Stimulated activated CD4-positive, alpha-beta T cell treated with anti-CD3 and anti-CD28 coated beads, Interleukin-1b, Interleukin-23, amount 100 ng/mL, for 1 hour (primary cell): ENCODE measurements at places on chromosomes 6 and 20.

DNA sequence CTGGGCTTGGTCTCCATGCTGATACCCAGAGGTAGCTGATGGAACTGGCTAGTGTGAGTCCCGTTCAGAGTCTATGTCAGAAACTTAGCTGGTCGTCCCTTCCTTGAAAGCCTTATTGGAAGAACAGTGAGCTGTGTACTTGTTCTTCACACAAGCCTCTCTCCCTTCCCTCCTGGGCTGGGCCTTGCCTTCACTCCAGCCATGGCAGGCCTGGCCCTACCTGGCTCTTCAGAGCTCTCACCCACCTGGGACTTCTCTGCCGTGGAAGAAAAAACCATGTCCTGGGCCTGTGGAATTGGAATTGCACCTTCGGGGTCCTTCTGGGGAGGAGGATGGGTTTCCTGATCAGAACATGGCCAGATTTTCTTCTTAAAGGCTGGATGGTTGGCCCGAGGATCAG, 20.3 kb upstream of the ZNF831 start:
- DNase-seq: no peak

GRCh38 chr6:98041921-98042320, 758.9 kb upstream of the MMS22L start:
- no peak for DNase-seq

DNA sequence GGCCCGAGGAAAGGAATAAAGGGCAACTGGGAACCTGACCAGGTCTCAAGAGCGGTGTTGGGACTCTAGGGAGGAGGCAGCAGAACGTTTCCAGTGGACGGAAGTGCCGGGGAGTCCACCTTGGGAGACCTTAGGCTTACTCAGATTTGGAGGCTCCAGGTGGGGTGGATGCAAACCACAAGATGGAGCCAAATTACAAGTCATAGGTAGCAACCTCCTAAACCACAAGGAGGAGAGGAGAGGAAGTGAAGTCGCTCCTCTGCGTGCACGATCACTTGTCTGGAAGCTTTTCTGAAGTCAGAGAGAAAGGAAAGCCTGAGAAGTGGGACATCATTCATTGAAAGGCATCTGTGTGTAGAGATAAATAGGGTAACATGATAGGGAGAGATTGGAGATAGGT, 9.3 kb downstream of the HLA-DOA start:
- no peak for DNase-seq

GRCh38 chr6:154487367-154488247, 22.9 kb downstream of the CNKSR3 start:
- no peak for DNase-seq
